IPS DF 19.7 (cell line): ENCODE measurements at places on chromosomes 2 and 18.

DNA sequence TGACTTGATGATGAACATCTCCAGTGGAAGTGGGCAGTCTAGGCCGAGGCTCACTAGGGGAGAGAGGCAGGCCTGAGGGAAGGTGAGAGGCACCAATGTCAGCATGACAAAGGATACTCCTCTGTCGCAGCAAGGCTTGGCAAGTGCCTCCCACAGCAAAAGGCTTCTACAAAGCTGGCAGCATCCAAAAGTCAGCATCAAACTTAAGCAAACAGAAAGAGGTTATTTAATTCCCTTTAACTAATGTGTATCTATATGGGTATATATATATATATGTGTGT lies 41.6 kb downstream of the NIFK start:
- no peak for DNase-seq

GRCh38 chr2:233368756-233369155 lies 14.5 kb downstream of the DGKD start:
- DNase-seq = no peak

DNA sequence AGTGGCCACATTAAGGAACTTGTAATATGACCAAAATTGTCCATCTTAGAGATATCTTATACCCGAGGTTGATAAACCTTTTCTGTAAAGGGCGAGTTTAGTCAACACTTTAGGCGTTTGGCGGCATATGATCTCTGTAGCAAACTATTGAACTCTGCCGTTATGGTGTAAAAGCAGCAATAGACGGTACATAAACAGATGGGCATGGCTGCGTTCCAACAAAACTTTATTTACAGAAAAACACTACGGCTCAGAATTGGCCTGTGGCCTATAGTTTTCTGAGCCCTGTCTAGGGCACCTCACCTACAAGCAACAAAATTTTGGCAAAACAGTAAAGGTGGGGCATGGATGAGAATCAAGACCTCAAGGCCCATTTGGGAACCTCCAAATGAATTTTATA lies 121.9 kb upstream of the HAAO start:
- DNase-seq = no peak

DNA sequence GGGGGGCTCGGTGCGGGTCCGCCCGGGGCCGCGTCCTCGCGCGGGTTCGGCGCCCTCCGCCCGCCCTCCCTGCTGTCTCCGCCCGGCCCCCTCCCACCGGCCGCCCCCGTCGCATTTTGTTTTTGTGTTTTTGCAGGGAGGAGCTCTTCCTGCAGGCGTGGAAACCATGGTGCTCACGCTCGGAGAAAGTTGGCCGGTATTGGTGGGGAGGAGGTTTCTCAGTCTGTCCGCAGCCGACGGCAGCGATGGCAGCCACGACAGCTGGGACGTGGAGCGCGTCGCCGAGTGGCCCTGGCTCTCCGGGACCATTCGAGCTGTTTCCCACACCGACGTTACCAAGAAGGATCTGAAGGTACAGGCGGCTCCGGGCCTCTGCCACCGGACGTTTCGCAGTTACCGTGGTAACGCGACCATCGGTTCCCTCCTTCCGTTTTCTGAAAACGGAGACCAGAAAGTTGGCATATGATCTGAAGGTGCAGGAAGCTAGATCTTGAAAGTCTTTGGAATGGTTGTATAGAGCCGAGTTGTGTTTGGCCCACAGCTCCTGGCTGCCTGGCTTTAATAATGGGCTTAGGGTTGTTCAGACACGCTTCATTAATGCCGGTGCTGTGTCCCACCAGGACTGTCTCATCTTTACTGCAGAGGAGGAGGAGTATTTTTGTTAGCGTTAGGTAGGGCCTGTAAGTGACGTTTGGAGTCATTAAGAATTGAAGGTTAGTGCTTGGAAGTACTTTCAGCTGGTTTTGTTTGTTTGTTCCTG lies 891 bp downstream of the KDM3A start:
- no peak for DNase-seq

- DNase-seq = no peak
These were observed 285.3 kb upstream of the SLC8A1 start for GRCh38 chr2:40737180-40737579.

GRCh38 chr2:25029183-25029554 lies 12.7 kb upstream of the EFR3B start:
- no peak for DNase-seq

GRCh38 chr2:156687715-156688114 lies 251.5 kb downstream of the GPD2 start:
- DNase-seq = no peak

- no peak for DNase-seq
These were observed 31.6 kb upstream of the NOSTRIN start for GRCh38 chr2:168770796-168771195.

GRCh38 chr2:177501186-177501585 lies 108.6 kb downstream of the AGPS start:
- no peak for DNase-seq
